Vagina (tissue), 2 donors: ENCODE measurements at places on chromosomes 12 and 14.

GRCh38 chr12:71636704-71637115 lies 26.9 kb downstream of the ZFC3H1 start:
- no peak for DNase-seq

DNA sequence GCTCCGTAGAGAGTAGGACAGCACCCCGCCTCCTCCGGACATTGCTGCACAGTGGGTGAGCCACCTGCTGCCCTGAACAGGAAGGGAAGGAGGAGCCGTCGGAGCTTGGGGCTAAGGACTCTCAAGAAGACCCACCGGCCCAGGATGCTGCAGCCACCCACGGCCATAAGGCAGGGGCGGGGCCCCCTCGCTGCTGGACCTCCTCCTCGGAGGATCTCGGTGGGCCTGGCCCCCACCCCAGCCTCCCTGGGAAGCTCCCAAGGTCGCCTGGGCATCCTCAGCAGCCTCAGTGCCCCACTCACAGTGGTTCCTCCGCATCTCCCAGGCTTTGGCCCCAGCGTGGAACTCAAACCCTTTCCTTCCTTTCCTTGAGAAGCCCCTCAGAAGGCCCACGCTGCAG lies 68.6 kb upstream of the DIO3 start:
- DNase-seq: no peak

DNA sequence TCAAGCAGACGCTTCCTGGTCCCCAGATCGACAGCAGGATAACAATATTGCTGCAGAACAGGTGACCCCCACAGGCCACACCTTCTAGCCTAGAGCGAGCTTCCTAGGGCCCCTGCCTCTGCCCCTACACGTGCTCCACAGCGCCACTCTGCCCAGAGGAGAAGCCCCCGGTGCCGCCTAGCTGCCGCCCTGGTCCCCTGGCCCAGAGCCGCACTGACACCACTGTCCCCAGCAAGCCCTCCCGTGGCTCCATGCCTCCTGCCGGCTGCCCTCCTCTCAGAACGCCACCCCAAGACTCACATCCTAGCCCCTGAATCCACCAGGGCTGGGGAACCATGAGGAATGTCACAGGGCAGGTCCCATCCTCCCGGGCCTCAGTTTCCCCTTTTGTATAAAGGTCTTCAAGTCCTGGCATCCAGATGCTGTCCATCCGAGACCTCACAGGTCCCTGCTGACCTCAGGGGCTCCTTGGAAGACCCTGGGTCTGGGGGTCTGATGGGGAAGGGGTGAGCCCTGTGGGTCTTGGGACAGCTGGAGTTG lies 31.0 kb downstream of the JAG2 start:
- no peak for DNase-seq

DNA sequence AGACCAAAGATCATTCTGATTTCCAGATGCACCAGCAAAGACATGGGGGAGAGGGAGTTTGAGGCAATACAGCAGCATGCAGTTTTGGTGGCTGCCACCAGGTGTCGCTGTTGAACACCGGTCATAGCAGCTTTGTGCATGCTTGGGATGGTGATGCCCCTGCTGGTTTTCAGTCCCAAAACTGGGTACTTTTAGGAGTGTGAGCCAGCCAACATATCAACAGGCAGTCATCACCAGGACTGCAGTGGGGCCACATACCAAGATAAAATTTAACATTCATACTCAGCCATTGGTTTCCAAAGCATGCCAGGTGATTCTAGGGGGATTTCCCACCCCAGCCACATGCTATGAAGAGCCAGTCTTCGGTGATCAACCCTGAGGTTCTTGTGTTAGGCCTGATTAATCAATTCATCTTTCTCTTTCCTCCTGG lies 64.2 kb downstream of the PHETA1 start:
- DNase-seq: no peak

- no peak for DNase-seq
Observed at GRCh38 chr14:59337141-59337611, 128.0 kb downstream of the GPR135 start.

- DNase-seq: no peak
Observed at GRCh38 chr12:28242129-28242495, 51.9 kb downstream of the CCDC91 start.

GRCh38 chr12:47218191-47218654 lies 138.5 kb upstream of the AMIGO2 start:
- DNase-seq: no peak

- DNase-seq: no peak
Observed at GRCh38 chr12:1161197-1161596, 170.2 kb downstream of the ERC1 start.

GRCh38 chr12:1632702-1633101 lies 3.7 kb downstream of the WNT5B start:
- DNase-seq: no peak

DNA sequence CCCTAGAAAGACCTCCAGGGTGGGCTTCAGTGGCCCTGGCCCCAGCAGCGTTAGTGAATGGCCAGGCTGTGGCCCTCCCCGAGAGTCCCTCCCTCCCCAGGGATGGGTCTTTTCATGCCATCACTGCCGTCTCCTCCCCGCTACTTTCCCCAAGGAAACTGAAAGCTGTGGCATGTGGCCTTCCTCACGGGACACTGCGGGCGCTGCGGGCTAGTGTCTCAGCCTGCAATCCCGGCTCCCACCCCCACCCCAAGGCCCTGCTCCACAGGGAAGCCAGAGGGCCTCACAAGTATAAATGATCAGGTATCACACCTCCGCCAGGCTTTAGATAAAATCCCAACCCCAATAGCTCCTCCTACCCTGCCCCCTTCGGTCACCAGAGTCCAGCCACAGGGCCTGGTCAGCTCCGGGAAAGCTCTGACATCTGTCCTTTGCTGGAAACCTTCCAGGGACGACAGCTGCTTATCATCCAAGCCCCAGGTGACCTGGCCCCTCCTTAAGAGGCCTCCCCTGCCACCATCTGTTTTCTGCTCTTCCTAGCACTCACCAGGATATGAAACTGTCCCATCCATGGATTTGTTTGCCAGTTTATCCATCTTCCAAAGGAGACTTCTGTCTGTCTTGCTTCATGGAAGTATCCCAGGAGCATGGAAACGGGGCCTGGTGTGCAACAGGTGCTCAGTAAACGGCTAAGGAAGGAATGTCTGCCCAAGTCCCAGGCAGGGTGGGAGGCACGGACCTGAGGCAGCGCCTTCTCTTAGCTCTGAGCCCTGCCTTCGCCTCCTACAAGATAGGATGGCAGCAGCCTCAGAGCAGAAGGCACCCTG lies 31.6 kb downstream of the CCDC85C start:
- DNase-seq: no peak

DNA sequence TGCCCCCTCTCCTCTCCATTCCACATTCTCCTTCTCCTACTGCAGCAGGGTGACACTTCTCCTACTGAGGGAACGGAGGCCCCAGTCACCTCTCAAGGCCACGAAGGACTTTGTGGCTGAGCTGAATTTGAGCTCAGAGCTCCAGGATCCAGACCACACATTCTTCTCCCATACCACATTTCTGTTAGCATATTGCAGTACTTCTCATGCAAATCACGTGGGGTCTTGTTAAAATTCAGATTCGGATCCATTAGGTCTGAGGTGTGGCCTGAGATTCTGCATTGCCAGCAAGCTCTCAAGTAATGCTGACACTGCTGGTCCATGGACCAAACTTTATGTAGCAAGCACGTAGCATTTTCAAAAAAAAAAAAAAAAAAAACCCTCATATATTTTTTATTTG lies 9.6 kb upstream of the IFI27L2 start:
- DNase-seq: no peak
